Ascending aorta (tissue), 2 donors: ENCODE measurements at places on chromosomes 4 and X.

GRCh38 chr4:59044286-59044900 lies 1934.2 kb upstream of the IGFBP7 start:
- no peak for DNase-seq

GRCh38 chr4:3613967-3614730 lies 81.9 kb upstream of the LRPAP1 start:
- DNase-seq: no peak

DNA sequence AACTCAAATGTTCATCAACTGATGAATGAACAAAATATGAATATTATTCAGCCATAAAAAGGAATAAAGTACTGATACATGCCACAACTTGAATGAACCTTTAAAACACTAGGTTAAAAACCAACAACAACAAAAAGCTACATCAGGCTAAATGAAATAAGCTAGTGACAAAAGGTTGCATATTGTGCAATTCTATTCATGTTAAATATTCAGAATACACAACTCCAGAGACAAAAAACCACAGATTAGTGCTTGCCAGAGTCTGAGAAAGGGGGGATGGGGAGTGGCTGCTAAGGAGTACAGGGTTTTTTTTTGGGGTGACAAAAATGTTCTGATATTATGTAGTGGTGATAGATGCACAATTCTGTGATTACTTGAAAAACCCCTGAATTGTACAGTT lies 58.5 kb downstream of the HAUS3 start:
- no peak for DNase-seq

DNA sequence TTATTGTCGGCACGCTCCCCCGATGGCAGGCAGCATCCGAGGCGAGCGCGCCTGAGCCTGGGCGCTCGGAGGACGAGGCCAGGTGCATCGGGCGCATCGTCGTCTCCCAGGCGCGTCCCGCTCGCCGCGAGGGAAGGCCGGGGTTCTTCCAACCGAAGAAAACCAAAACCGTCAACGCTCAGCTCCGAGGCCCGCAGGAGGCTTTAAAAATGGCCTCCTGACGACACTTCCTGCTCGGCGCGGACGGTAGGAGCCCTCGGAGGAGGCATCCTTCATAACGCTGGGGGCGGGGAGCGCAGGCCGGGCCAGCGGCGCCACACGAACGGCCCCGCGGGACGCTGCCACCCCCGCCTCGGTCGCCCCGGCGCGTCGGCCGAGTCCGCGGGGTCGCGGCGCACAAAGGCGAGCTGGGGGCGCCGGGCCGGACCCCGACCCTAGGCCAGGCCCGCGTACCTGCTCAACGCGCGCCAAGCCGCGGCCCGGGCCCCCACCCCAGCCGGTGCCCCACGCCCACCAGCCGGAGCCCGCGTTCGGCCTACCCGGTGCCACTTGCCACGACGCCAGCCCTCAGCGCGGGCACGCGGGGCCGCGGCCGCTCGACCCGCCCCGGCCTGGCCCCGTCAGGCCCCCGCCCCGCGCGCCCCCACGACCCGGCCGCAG lies 501 bp downstream of the ZNF518B start:
- no peak for DNase-seq

- no peak for DNase-seq
These were observed 64.0 kb downstream of the PTTG2 start for GRCh38 chr4:38024206-38024509.
